ENCODE measurements at places on chromosomes 3 and 15.

DNA sequence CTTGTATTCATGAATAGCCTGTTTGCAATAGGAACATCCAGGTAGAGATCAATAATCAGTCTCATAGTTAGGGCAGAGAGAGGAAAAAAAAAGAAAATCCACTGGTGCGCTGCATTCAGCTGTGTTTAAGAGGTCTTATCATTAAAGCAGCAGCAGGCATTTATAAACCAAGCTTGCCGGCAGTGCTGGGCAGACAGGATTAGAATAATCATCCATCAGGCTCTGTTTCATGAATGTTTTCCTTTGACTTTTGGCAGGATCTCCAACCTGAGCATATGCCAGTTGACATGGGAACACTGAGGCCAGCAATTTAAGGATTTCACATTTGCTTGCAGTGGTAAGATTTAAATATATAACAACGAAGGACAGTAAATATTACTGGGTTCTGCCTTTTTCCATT lies 305.2 kb upstream of the SEMA6D start:
- no peak for DNase-seq

GRCh38 chr3:156795890-156796481 lies 30.2 kb upstream of the LEKR1 start:
- no peak for DNase-seq

DNA sequence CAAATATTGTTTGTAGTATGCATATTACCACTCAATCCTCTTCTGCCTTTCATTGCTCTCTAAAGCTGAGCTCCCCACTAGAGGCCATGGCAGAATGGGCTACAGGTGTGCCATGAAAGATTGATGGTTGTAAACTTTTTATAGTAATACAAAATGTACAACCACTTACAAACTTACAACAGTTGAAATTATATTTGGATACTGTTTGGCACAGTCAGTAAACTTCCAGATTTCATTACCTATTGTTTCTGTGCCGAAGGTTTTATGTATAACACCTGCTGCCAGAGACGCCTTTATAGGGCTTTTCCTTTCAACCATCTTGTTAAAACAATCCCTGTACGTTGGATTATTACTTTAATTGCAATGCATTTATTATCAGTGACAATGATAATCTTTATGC lies 7.0 kb downstream of the ROPN1 start:
- no peak for DNase-seq

GRCh38 chr3:122077293-122078234 lies 22.4 kb downstream of the CD86 start:
- no peak for DNase-seq

DNA sequence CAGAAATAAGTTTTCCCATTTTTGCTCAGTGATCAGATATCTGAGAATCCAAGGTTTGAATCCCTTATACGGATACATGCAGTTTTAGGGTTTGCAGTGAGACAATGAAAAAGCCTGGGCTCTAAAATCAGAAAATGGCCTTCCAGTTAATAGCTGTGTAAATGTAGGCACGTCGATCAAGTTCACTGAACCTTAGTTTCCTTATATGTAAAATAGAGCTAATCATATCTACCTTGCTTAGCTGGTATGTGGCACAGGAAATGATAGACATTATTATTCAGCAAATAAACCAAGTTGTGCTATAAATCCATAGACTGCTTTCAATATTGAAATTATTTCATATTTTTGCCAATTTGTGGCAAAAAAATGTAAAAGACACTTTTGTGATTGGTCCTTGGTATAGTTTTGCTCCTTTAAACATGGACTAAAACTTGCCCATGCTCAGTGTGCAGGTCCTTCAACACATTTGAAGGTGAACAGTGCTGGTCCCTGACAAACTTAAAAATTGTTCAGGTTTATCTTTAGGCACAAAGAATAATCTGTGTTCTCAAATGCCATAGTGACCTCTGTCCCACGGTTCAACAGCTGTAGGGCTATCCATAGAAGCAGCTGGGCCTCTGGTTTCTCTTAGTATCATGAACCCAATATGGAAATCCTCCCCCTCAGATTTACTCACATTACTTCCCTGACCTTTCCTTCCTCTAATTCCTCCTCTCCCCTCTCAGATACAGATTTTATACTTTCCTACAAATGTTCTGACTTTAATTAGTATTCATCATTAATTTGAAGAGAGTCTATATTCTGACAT lies 51.0 kb downstream of the CCDC54 start:
- DNase-seq, result no peak

GRCh38 chr15:62450061-62450460 lies 285.0 kb upstream of the C2CD4B start:
- no peak for DNase-seq

- no peak for DNase-seq
These were observed 16.5 kb downstream of the GORASP1 start for GRCh38 chr3:39090922-39091321.

DNA sequence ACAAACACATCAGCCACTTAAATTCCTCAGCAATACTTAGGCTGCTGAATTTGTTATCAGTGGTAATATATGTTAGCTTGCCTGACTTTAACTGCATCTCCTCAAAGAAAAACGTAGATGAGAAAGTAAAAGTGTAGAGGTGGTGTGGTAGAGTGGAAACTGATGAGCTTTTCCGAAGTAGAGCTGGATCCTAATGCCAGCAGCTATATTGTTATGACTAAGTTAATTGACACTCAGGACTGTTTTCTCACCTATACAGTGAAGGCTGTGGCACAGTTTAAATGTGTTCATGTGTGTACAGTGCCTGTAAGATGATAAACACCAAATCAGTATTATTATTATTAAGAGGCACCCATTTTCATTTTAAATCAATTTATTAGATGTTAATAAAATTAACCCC lies 174.9 kb downstream of the TNIK start:
- DNase-seq, result no peak

GRCh38 chr3:30581067-30581585 lies 25.3 kb upstream of the TGFBR2 start:
- no peak for DNase-seq

GRCh38 chr3:14388201-14388600 lies 14.2 kb upstream of the SLC6A6 start:
- no peak for DNase-seq

GRCh38 chr15:63818629-63819028 lies 15.1 kb downstream of the HERC1 start:
- DNase-seq, result no peak

GRCh38 chr3:138432576-138433240 lies 1.7 kb upstream of the ESYT3 start:
- DNase-seq, result no peak

DNA sequence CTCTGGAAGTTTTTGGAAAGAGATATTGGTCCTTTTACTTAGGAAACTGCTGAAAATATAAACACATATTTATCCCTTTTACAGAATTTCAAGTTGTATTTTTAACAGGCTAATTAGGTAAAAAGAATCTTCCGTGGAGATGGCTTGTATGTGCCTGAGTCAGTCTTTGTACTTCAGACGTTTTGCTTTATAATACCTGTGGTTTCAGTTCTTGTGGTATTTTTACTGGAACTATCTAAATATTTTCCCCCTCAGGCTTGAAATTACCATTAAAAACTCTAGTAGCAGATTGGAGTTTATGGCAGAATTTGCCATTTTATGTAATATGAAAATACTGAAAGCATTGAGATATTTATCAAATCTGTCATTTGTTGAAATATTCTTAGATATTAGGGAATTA lies 151.6 kb upstream of the CGNL1 start:
- DNase-seq, result peak; percentile 21

- DNase-seq, result no peak
These were observed 34.5 kb downstream of the RAB27A start for GRCh38 chr15:55254916-55255679.

GRCh38 chr15:98381446-98381845 lies 266.9 kb upstream of the IGF1R start:
- DNase-seq, result no peak

GRCh38 chr3:187616307-187616972 lies 53.8 kb downstream of the SST start:
- peak; percentile 78 for DNase-seq
